Cerebellum (tissue), 4 donors: ENCODE measurements at places on chromosomes 2 and 18. TPM values are rescaled to one million over a fixed set of nuclear protein-coding genes. Genes with fewer than 3 reads are reported as not detected.

LYG2 gene
- not detected for total RNA-seq

RTKN gene
- 11.0 TPM for total RNA-seq

NYAP2 gene
- total RNA-seq: 21.1 TPM

TET3 gene
- total RNA-seq: 22.0 TPM

LHCGR gene
- total RNA-seq: 1.5 TPM

NCKAP5 gene
- 25.3 TPM for total RNA-seq

FBXO36 gene
- 8.1 TPM for total RNA-seq

PID1 gene
- 25.0 TPM for total RNA-seq

CCDC74B gene
- total RNA-seq: 6.0 TPM

DAW1 gene
- total RNA-seq: 2.8 TPM

RAB10 gene
- total RNA-seq: 106 TPM

ALPP gene
- not detected for total RNA-seq

DHRS9 gene
- total RNA-seq: 0.64 TPM

FAM124B gene
- total RNA-seq: 5.2 TPM

GPR55 gene
- not detected for total RNA-seq

INSIG2 gene
- 28.4 TPM for total RNA-seq

C1GALT1C1L gene
- 0.27 TPM for total RNA-seq

IL1RL1 gene
- total RNA-seq: 0.27 TPM

STK39 gene
- 37.4 TPM for total RNA-seq

KYNU gene
- total RNA-seq: 0.27 TPM

VAMP5 gene
- 6.7 TPM for total RNA-seq

PFN4 gene
- total RNA-seq: 1.00 TPM

REL gene
- 7.8 TPM for total RNA-seq

MC4R gene
- total RNA-seq: 0.54 TPM

NOSTRIN gene
- 8.7 TPM for total RNA-seq

TP53I3 gene
- total RNA-seq: 10.2 TPM

KIAA2012 gene
- total RNA-seq: 1.00 TPM

BCL2 gene
- total RNA-seq: 33.4 TPM

SETBP1 gene
- 46.3 TPM for total RNA-seq

ALLC gene
- not detected for total RNA-seq

SCN9A gene
- total RNA-seq: 69.0 TPM

NR4A2 gene
- 0.45 TPM for total RNA-seq

ICOS gene
- not detected for total RNA-seq

CHRNA1 gene
- not detected for total RNA-seq

LYPD1 gene
- 81.1 TPM for total RNA-seq

EFR3B gene
- 31.9 TPM for total RNA-seq

LIPG gene
- total RNA-seq: 10.0 TPM

IGFBP2 gene
- 101 TPM for total RNA-seq

FRZB gene
- total RNA-seq: 10.2 TPM

SAG gene
- total RNA-seq: not detected

IL36RN gene
- total RNA-seq: not detected

MC2R gene
- not detected for total RNA-seq

ANO7 gene
- 0.54 TPM for total RNA-seq

RAB27B gene
- 17.4 TPM for total RNA-seq

NXPH2 gene
- total RNA-seq: 12.7 TPM

GNAL gene
- total RNA-seq: 40.9 TPM

SRD5A2 gene
- 0.18 TPM for total RNA-seq

ZBTB7C gene
- 3.9 TPM for total RNA-seq

VRK2 gene
- 6.3 TPM for total RNA-seq

LIMS4 gene
- total RNA-seq: 0.45 TPM

RESP18 gene
- 1.1 TPM for total RNA-seq

CABYR gene
- total RNA-seq: 21.6 TPM
